ENCODE measurements at places on chromosomes 16 and 17.
A peak's percentile ranks its signal among the peaks of the same experiment; 100 is the strongest.

GRCh38 chr16:3578121-3578520 lies 918 bp upstream of the NLRC3 start:
- DNase-seq: no peak

DNA sequence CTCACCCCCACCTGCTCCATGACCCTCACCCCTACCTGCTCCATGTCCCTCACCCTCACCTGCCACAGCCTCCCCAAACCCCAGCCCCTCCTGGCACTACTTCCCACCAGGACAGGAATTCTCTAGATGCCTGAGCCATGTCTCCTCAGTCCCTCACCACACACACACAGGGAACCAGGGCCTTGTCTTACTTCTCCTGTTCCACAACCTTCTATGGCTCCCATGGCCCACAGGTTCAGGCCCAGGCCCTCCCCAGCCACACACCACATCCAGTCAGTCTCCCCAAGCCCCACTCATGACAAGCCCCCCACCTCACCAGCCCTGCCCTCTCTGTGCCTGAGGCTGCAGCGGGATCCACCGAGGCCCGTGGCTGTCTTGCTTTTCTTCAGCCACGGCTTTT lies 3.1 kb upstream of the UBE2I start:
- no peak for DNase-seq

GRCh38 chr17:61442878-61443474 lies 9.2 kb upstream of the TBX4 start:
- DNase-seq: no peak

- no peak for DNase-seq
These were observed 36.9 kb downstream of the GINS2 start for GRCh38 chr16:85651629-85652430.

DNA sequence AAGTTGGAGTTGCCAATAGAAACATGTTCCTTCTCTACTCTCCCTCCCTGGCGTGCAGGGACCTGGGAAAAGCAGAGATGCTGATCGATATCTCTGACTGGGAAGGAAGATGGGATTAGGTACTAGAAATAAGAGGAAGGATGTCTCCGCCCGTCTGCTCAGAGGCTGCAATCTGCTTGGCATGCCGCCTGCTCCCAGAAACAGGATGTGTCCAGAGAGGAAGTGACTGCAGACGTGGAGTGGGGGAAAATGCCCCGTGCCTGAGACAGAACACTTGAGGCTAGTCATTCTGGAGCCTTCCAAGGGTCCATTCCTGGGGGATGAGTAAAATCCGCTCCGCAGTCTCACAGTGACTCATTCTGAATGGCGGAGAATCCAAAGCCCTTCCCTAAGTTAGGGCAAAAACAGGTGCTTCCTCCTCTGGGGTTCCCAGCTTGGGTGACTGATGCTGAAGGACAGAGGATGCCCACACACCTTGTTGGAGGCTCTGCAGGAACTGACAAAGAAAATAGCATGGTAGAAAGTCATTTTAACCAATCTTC lies 45.0 kb upstream of the SMURF2 start:
- DNase-seq: peak; percentile 99

GRCh38 chr17:69075823-69076222 lies 15.1 kb upstream of the ABCA9 start:
- no peak for DNase-seq

- DNase-seq: no peak
These were observed 42.2 kb downstream of the TBCD start for GRCh38 chr17:82793974-82794630.

DNA sequence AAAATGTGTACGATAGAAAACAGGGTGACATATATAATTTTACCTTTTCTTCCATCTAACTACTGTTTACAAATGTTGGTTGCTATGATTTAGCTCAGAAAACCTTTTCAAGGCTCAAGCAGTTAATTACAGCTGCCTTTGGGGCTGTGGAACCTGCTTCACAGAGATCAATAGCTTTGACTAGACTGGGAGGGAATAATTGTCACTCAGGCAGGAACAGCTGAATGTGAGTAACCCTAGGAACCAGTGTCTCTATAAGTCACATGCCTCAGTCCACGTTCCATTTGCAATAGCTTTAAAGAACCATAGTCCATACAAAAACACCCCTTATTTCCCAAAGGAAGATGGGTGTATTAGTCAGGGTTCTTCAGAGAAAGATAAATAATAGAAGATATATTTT lies 306.8 kb upstream of the ERCC4 start:
- no peak for DNase-seq

- no peak for DNase-seq
These were observed 9.9 kb downstream of the DBNDD1 start for GRCh38 chr16:90009172-90009899.

DNA sequence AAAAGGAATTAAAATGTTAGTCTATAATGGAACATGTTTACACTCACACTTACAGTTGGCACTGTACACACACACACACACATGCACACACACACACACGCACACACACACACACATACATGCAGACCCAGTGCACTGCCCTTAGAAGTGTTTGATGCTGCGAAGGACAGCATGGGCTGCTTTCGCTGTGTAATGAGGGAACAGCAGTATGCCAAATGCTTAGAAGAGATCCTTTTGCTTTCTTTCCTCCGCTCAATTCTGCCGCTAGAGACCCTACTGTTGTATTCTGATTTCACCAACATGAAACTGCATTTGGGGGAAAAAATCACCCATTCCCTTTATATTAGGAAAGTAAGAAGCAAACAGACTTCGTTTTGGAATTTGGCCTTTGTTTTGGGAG lies 217.9 kb downstream of the ENGASE start:
- DNase-seq: no peak

GRCh38 chr16:11768849-11769248 lies 26.2 kb upstream of the TXNDC11 start:
- DNase-seq: no peak

DNA sequence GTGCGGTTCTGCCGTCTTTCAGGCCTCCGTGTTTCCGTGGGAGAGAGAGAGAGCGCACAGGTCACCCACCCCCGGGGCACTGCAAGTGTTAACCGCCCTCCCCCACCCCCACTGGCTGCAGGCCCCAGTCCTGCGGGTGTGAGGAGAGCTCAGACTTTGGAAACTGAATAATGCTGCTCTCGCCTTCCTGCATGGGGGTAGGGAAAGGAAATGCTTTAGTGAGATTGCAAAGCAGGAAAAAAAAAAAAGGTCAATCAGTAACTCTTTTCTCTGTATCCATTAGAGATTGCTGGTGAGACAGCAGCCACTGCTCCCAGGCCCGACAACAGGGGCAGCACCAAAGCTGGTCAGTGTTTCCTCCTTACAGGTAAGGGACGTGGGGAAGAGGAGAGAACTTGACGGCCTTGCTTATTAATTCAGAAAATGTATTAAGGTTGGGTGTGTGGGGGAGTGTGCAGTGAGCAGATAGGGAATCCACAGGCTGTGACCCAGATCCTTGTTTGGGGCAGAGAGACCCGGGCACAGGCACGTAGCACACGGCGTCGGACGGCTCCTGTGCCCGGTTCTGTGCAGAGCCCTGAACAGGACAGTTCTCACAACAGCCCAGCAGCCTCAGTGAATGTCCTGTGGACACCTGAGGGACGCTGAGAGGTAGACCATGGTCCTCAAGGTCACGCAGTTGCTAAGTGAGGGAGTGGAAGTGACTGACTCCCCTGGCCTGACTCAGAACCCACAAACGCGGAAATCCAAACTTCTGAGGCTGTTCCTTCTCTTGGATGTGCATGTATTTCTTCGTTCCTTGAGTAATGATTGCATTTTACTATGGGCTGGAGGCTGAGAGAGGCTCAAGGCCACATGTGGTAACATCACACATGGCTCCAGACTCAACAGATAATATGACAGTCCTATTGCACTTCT lies 156.5 kb downstream of the FOXL1 start:
- peak; percentile 55 for DNase-seq

GRCh38 chr17:81647640-81648012 lies 8.7 kb downstream of the PDE6G start:
- DNase-seq: no peak

- no peak for DNase-seq
These were observed 378.4 kb upstream of the CDH5 start for GRCh38 chr16:65988024-65988595.
